ENCODE measurements at places on chromosomes 16 and 17. TPM values are rescaled to one million over a fixed set of nuclear protein-coding genes. Genes with fewer than 3 reads are reported as not detected.

Gene MT4
- not detected for total RNA-seq

Gene SOST
- total RNA-seq: 0.15 TPM

Gene FBXW10
- total RNA-seq: not detected

Gene PLCG2
- total RNA-seq: 0.94 TPM

Gene CACNG1
- total RNA-seq: not detected

Gene SERPINF2
- total RNA-seq: 0.70 TPM

Gene IL34
- not detected for total RNA-seq

Gene TBC1D28
- total RNA-seq: not detected

Gene VASN
- total RNA-seq: 12.6 TPM

Gene B4GALNT2
- total RNA-seq: 3.5 TPM

Gene PYCARD
- total RNA-seq: 138 TPM

Gene HIC1
- 3.3 TPM for total RNA-seq

Gene CNGB1
- total RNA-seq: 2.7 TPM

Gene ZP2
- not detected for total RNA-seq

Gene SEPTIN1
- not detected for total RNA-seq

Gene STXBP4
- total RNA-seq: 5.8 TPM

Measured in hair follicular keratinocyte (primary cell).